ENCODE measurements at places on chromosomes 12 and 14.

- DNase-seq = no peak
Measured at GRCh38 chr12:102061096-102061559, 663 bp downstream of the WASHC3 start.

- no peak for DNase-seq
Measured at GRCh38 chr12:12718381-12718759, 1.2 kb downstream of the CDKN1B start.

- DNase-seq = no peak
Measured at GRCh38 chr12:89156862-89157262, 195.4 kb downstream of the DUSP6 start.

GRCh38 chr12:44158746-44159145 is 322.9 kb downstream of the TMEM117 start:
- DNase-seq = no peak

GRCh38 chr12:105332925-105333324 is 2.4 kb downstream of the C12orf75 start:
- no peak for DNase-seq

DNA sequence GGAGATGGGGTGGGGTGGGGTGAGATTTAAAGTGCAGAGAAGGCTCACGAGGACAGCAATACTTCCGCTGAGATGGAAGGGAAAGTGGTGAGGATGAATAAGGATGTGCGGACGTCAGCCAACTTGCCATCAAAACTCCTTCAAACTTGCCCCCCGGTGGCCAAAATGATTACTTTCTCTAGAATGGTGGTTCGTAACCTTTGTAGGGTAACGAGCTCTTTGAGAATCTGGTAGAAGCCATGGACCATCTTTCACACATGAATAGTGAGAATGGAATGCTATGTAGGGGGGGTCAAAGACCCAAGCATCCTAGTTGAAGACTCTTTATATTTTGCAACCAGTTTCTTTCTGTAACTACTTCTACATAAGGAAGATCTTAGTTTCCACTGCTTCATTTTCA is 245.9 kb upstream of the DDHD1 start:
- DNase-seq = no peak

DNA sequence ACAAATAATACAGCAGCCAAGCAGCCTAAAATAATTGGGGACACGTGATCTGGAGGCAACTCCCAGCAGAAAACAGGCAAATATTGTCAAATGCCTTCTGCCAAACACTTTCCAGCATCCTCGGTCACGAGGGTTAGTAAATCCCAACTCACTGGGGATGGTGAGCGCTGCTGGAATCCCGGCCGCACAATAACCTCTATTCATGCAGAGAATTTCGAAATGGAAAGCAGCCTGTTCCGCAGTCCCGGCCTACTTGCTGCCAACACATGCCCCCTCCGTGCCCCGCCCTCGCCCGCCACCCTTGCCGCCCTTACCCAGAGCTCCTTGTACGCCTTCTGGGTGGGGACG is 62.2 kb downstream of the RFX4 start:
- no peak for DNase-seq

DNA sequence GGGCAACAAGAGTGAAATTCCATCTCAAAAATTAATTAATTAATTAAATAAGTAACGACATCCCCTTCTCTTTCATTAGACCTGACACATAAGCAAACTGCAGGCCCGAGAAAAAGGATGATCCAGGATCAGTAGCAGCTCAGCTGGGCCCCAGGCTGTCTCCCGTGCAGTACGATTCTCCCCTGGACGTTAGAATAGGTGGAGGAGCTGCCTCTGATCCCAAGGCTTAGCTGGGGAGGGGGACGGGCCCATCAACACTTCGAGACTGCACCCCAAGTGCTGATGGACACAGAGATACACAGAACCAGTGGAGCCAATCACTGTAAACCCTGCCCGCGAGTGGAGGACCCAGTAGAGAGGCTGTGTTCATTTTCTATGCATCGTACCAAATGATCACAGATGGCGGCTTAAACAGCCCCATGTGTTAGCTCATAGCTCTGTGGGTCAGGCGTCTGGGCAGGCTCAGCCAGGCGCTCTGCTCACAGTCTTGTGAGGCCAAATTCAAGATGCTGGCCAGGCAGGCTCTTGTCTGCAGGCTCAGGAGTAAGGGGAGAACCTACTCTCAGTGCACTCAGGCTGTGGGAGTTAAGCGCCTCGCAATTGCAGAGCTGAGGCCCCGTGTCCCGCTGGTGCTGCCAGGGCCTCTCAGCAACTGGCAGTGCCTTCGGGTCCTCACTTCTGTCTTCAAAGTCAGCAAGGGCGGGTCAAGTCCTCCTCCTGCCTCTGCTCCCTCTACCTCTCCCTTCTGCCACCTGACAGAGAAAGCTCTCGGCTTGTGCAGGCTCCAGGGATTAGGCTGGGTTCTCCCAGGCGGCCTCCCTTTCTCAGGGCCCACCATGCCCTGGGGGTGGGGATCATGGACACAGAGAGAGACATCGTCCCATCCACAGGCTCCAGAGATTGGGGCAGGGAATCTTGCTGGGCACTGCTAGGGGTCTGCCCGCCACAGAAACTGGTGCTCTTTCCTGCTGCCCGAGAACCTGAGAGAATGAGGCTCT is 26.4 kb downstream of the RIMBP2 start:
- no peak for DNase-seq

DNA sequence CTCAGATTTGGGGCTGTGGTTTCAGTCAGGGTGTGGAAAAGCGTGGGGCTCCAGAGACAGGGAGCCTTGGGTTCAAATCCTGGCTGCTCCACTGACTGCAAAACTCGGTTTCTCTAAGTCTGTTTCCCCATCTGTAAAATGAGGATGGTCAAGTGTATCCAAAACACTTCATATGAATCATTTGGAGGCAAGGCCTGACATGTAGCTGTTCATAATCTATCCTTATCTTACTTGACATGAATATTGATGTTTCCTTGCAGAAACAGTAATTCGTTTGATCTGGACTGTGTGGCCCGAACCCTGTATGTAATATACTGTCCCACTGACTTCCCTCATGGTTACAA is 1.5 kb upstream of the CCDC63 start:
- no peak for DNase-seq

DNA sequence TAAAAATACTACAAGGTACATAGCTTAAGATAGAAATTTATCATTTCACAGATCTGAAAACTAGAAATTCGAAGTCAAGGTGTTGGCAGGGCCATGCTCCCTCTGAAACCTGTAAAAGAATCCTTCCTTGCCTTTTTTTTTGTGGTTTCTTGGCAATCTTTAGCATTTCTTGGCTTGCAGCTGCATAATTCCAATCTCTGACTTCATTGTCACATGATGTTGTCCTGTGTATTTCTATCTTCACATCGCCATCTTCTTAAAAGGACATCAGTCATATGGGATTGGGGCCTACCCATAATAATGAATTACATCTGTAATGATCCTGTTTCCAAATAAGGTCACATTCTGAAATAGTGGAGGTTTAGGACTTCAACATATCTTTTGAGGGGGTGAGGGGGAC is 250.4 kb downstream of the TMTC2 start:
- DNase-seq = no peak

DNA sequence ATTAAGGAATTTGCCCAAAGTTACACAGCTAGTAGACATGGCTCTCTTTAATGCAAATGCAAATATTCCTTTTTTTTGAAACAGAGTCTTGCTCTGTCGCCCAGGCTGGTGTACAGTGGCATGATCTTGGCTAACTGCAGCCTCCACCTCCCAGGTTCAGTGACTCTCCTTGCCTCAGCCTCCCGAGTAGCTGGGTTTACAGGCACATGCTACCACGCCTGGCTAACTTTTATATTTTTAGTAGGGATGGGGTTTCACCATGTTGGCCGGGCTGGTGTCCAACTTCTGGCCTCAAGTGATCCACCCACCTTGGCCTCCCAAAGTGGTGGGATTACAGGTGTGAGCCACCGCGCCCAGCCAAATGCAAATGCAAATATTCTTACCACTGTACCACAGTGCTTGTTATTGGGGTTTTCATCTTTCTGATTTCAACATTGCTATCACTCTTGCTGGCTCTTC is 24.5 kb upstream of the HIGD1C start:
- no peak for DNase-seq

GRCh38 chr14:49861699-49862088 is 9.1 kb upstream of the NEMF start:
- no peak for DNase-seq

GRCh38 chr12:45969084-45969483 is 21.3 kb downstream of the SCAF11 start:
- no peak for DNase-seq

DNA sequence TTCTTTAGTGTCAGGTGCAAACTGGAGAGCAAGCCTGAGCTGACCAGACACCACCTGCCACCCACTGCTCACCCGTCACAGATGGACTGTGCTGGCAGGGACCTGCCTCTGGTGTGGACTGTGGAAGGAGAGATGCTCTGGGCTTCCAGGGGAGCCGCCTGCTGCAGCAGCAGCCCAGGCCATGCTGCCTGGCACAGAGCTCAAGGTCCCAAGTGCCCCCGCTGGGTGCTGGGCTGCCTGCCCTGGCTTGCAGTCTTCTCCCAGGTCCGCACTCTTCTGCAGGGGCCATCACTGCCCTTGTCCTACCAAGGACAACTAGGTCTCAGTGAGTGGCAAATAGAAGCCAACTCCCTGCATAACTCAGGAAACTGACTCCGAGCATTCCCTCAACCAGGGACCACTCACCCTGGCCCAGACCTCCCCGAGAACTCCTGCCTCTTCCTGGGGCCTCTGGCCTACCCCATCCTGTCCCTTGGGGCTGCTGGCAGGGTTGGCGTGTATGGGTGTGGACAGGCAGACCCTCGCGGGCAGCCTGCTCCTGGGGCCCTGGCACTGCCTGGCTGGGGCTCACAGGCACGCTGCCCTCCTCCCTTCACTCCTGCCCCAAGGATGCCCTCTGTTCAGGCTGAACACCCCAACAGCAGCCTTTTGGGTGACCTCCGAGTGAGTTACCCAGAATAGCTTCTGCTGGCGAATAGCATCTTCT is 9.3 kb downstream of the AMN start:
- no peak for DNase-seq

All from mesothelial cell of epicardium (in vitro differentiated cells).